ENCODE measurements at places on chromosomes 16 and 17.

DNA sequence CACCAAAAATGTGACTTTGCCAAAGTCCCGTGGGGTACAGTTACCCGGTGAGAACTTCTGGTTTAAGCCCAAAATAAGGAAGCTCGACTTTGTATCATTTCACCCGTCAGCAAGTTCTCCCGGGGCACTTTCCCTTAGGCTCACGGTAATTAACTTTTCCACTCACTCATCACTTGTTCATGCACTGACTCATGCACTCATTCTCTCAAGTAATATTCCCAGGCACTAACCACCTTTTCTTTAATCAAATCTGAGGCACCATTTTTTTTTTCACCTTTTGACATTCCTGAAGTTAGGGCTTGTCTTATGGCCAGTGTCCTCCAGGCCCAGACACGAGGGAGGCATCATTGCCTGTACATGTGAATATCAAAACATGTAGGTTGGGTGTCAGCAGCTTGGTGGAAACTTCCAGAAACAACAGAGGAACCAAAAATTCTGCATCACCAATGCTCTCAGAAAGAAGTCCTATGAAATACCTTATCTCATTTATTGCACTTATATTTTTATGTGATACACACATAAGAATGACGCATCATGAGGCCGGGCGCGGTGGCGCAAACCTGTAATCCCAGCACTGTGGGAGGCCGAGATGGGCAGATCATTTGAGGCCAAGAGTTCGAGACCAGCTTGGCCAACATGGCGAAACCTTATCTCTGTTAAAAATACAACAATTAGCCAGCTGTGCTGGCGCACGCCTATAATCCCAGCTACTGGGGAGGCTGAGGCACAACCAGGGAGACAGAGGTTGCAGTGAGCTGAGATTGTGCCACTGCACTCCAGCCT, 36.1 kb upstream of the ATP2C2 start:
- DNase-seq: no peak

DNA sequence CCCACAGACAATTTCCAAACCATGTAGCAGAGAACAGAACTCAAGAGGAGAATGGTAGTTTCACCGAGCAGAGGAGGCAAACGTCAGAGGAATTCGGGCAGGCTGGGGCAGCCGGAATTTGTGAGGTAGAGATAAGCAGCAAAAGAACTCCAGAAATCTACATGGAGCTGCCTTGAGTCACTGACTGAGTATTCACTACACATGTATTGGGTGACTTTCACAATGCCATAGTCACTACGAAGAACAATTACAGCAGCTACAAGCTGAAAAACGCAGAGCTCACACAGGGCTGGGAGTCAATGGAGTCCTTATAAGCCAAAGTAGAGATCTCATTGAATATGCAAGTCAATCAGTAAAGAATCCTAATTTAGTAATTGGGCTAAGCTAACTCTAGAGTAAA, 13.4 kb downstream of the CMC2 start:
- no peak for DNase-seq

DNA sequence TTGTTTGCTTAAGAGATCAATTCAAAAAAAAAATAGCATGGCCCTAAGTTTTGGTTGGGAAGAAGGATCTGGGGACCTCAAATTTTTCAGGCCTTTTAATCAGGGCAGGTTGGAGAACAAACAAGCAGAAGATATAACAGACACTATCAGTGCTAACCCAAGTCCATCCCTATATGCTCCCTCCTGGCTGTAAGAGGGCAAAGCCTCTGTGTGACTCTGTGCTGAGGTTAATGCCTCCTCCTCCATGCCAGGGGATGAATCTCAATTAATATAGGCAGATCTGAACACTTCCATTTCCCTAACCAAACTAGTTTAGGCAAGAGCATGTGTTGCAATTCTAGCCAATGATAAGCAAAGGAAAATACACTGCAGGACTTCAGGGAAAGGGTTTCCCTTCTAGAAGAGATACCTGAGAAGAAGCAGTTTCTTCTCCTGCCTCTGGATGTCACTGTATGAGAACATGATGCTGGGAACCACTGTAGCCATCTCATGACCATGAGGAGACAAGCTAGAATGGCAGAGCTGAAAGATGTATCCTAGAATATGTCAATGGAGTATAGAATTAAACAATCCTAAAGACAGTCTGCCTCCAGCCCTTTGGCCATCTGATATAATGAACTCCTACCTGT, 76.0 kb downstream of the CHD9NB start:
- DNase-seq: no peak

DNA sequence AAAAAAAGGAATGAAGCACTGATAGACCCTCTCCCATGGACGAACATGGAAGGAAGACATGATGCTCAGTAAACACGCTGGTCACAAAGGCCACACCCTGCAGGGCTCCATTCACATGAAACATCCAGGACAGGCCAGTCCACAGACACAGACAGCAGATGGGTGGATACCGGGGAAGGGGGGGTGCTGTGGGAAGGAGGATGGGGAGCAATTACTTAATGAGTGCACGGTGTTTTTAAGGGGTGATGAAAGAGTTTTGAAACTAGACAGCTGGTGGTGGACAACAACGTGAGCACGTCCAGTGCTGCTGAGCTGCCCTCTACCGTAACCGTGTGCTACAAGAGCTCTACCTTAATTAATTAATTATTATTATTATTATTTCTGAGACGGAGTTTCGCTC, 6.0 kb upstream of the SLC16A3 start:
- DNase-seq: no peak

DNA sequence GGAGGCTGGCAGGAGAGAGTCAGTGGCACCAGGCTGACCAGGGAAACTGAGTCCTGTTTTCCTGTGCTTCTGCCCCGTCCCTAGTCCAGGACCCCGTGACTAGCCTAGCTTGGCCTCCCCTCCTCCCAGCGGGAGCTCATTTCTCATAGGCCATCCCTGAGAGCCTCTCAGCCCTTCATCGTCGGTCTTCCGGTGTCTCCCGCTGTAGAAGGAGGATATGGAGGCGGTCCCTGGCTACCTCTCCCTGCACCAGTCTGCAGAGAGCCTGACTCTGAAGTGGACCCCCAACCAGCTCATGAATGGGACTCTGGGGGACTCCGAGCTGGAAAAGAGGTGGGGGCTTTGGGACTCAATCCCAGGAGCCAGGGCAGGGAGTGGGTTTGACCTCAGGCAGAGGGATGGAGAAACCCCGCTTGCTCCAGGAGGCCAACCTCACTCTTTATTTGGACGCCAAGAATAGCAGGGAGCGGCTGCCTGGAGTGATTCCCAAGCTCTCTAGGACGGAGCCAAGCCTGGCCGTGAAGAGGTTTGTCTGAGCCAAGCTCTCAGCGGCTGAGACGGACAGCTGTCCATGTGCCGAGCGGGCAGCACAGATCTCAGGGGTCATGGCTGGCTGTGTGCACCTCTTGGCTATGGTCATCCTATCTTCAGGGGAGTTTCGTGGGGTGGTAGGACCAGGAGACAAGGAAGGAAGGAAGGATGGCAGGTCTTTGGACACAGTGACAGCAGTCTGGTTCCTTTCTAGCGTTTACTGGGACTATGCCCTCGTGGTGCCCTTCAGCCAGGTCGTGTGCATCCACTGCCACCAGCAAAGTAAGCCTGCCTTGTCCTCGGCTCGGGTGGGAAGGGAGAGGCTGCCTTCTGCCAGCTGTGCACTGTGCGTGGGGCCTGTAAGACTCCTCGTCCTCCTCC, 26.8 kb downstream of the SGSM2 start:
- no peak for DNase-seq

- no peak for DNase-seq
These were observed 366.6 kb downstream of the CDH13 start for GRCh38 chr16:82993415-82993814.

DNA sequence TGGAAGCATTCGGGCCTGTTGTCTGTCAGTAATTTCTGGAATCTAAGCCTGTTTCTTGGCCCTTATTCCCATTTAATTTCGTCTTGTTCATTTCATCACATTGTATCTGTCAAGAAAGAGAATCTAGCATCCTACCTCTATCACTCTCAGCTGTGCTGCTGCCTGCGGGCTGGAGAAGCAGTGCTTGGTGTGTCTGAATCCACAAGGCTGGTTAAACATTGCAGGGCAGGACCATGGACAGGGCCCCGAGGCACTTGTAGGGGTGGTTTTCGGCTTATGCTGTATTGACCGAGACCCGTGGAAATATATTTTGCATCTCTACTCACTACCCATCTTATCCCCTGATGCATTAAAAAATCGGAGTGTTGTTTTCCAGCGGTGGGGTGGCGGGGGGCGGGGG, 3.1 kb downstream of the RAB11FIP4 start:
- DNase-seq: no peak

GRCh38 chr17:78369791-78370381, 8.6 kb upstream of the PGS1 start:
- no peak for DNase-seq

DNA sequence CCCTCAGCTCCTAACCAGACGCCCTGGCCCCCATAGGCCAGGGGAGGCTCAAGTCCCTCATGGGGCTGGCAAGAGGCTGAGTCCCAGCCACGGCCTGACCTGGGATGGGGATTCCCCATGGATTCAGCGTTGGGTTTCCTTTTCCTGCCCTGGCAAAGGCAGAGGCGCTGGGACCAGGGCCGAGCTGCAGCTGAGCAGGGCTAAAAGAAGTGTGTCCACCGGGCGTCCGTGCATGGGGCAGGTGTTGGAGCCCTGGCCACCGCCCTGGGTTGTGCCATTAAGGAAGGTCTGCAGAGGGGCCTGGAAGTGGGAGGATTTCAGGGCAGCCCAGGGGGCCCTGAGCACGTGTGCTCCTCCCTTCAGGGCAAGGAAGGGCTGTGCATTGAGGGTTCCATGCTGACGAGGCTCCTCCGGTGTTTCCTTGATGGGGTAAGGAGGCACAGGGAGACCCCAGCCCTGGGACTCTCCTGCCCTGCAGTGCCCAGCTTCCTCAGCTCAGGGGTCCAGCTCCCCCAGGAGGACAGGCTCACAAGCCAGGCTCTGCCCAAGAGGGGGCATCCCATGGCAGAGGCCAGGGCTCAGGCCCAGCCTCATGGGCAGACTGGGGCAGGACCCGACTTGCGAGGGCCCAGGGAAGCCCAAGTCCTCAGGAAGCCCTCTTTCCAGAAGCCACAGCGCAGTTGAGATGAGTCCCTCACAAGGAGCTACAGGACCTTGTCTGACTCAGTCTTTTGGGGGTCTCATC, 10.1 kb downstream of the TBC1D26 start:
- no peak for DNase-seq

- DNase-seq: no peak
These were observed 17.2 kb upstream of the UTP6 start for GRCh38 chr17:31918701-31919128.

GRCh38 chr17:36720131-36720530, 118.7 kb downstream of the MRM1 start:
- no peak for DNase-seq

DNA sequence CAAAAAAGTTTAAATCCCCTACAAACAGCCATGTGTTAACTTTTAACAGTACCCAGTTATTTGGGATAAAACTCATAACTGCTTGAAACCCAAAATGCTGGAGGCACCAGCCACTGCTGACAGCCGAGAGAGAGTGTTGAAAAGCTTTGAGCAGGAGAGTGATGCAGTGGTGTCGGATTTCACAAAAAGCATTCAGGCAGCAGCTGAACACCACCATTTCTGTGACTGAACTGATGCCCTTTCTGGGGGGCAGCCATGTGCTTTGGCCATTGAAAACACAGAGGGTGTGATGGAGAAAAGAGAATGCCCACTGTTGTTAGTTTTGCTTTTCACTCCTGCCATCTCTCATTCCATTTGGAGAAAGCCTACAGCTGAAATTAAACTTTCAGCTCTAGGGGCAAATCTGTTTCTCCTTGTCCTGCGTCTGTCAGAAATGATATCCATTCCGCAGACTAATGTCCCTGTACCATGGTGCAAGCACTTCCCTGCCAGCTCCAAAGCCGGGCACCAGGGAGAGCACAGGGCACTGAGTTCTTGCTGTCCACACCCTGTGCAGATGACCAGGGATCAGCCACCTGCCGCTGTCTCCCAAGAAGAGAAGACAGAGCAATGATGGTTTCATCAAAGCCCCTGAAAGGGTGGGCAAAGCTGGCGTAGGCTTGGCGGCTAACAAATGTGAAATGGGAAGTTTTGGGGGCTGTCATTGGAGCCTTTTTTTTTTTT, 16.6 kb upstream of the MLYCD start:
- DNase-seq: no peak

DNA sequence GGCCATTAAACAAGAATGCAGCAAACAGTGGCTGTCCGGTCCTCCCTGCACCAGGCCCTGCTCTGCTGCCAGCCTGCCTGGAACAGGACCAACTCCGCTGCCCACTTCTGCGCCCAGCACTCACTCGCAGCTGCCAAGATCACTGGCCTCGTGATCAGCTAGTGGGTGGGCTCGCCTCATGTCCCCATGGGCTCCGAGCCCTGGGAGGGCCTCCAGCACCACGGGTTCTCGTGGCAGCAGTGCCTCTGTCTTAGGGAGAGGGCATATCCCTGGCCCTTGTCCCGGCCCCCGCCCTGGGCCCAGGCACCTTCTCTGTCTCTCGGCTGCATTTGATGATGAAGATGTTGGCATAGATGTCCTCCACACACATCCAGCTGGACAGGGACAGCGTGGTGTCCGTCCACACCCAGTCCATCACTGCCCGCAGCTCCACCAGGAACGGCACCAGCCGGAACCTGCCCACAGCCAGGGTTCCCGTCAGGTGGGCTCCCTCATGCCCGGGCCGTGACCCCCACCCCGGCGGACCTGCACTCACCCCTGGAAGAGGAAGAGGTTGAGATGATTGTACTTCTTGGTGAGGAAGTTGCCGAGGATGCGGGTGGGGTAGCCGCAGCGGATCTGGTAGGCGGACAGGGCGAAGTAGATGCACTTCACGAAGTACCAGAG, 13.1 kb downstream of the CTU2 start:
- DNase-seq: no peak

- DNase-seq: no peak
These were observed 51.5 kb upstream of the CBX4 start for GRCh38 chr17:79890706-79891105.

DNA sequence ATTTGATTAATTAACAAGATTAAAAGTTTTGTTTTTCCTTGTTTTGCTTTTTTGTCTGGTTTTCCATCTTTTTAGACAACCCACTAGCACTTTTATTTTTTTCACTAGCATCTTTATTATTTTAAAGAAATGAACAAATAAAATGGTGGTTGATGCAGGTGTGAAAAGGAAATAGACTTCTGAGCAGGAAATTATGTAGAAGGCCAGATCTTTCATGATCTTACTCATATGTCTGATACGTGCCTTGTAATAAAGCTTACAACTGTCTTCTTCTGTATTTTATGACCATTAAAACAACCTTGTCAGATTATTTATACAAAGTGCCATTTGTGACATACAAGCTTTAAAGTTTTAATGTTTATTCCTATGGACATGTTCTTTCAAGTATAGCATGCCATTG, 6.3 kb downstream of the SLFN12L start:
- no peak for DNase-seq

- peak; percentile 25 for DNase-seq
These were observed 733 bp downstream of the CHRNB1 start for GRCh38 chr17:7445619-7445968.
